Fibroblast of skin of left quadriceps (primary cell): ENCODE measurements at places on chromosomes 4 and X.

DNA sequence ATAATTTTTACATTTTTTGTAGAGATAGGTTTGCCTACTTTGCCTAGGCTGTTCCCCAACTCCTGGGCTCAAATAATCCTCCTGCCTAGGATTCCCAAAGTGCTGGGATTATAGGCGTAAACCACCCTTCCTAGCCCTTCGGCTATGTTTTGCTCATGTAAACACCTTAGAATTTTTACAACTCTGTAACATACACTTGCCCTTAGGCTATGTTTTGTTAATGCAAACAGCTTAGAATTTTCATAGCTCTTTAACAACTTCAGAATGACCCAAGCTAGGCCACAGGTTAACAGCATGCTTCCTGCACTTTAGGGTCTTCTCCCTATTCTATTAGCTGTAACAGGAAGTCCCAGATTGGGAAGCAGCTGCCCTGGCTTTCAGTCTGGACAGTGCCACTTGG lies 24.2 kb downstream of the KLHL15 start:
- no peak for DNase-seq

DNA sequence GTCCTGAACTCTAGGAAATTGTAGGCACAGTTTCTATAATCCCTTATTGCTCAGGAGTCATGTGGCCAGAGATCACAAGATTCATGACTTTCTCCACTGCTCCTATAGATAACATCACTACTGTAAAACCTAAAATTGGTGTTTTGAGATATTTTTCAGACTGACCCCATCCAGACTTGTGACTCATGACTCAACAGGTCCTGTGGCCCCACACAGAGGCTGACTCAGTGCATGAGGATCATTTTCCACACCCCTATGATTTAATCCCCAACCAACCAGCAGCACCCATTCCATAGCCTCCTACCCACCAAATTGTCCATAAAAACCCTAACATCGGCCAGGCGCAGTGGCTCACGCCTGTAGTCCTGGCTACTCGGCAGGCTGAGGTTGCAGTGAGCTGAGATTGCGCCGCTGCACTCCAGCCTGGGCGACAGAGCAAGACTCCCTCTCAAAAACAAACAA lies 13.2 kb upstream of the XIAP start:
- DNase-seq: no peak

DNA sequence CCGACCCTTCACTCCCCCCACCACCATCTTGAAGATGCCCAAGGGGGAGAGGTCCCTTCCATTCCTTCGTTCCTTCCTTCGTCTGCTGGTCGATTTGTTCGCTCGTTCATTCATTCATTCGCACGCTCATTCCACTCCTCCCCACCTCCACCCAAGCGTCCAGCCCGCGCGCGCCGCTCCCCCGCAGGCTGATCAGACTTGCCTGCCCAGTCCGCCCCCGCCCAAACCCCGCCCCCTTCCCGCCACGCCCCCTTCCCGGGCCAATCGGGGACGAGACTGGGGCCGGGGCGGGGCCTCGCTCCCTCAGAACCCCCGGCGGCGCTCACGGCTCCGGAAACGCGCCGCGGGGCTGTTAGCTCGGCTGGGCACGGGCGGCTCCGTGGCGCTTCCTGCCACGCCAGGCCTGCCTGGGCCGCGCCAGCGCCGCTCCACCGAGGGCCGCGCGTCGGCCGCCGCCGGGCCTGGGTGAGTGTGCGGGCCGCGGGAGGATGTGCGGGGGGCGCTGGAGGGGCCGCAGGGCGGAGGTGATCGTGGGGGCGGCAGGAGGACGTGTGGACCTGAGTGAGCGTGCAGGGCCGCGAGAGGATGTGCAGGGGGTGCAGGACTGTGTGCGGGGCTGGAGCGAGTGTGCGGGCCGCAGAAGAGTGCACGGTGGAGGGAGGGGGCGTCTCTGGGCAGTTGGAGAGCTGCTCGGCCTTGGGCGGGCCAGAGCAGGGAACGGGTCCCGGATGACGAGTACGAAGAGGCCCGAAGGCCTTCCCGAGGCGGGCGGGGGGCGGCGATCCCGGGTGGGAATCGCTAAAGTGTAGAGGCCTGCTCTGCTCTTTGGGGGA lies at the start of gene ZNF275:
ZNF275 (plus strand) TSS at position 333 of the 833 bp plus-strand sequence. CDS start 2,527 bp downstream, outside the sequence.
- peak; percentile 55 for DNase-seq

- peak; percentile 39 for DNase-seq
Measured at GRCh38 chr4:148078061-148078460, 346.2 kb downstream of the ARHGAP10 start.

- DNase-seq: no peak
Measured at GRCh38 chrX:116657071-116657470, 194.3 kb upstream of the CT83 start.

GRCh38 chr4:95432466-95432865 lies 116.3 kb downstream of the UNC5C start:
- DNase-seq: no peak

GRCh38 chr4:92307866-92308265 lies 4.1 kb downstream of the GRID2 start:
- DNase-seq: no peak

DNA sequence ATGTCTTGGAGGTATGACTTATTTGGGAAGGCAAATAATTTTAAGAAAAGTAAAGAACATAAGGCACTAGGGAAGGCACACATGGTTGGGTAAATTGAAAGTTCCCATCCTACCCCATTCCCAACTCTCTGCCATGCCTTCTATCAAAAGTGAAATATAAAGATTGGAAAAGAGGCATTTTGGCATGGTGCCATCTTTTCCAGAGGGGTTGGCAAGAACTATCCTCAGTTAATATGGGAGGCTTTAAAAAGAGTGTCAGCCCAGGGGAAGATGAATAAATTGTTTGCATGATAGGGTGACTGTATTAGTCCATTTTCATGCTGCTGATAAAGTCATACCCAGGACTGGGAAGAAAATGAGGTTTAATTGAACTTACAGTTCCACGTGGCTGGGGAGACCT lies 150.8 kb upstream of the BOD1L1 start:
- DNase-seq: no peak

GRCh38 chr4:70936200-70936787 lies 34.1 kb downstream of the MOB1B start:
- no peak for DNase-seq

- DNase-seq: no peak
Measured at GRCh38 chr4:4329496-4329895, 39.4 kb downstream of the ZBTB49 start.

DNA sequence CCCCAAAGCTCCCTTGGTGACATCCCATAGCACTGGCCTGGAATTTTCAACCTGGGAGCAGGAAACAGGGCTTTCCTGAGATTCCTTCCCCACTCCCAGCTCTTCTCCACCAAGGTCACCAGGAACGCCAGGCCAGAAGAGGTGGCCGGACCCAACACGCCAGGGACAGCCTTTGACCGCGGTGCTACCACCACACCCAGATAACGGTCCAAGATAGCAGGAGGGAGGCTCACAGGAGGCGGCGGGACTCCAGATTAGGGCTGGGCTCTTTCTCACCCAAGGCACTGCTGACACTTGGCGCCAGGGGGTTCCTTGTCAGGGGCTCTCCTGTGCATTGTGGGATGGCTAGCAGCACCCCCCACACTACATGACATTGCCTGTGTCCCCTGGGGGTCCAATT lies 22.9 kb downstream of the ZFYVE28 start:
- no peak for DNase-seq

GRCh38 chrX:74419864-74420195 lies 1.5 kb upstream of the SLC16A2 start:
- no peak for DNase-seq

DNA sequence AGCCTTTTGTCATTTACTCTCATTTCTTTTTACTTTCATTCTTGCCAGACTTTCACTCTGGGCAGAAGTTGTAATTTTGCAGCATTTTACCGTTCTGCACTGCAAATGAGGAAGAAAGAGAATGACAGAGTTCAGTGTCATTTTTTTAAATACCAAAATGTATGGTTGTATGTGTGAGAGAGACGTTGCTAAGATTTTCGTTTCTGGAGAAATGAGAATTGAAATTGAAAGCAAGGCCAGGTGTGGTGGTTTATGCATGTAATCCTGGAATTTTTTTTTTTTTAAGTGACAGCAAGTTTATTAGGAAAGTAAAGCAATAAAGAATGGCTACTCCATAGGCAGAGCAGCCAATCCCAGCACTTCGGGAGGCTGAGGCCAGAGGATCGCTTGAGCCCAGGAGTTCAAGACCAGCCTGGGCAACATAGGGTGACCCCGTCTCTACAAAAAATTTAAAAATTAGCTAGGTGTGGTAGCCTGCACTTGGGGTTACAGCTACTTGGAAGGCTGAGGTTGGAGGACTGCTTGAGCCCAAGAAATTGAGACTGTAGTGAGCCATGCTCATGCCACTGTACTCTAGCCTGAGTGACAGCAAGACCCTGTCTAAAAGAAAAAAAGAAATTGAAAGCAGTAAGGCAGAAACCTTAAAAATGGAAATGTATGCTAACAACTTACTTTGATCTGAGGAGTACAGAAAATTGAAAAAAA lies 12.9 kb downstream of the DCK start:
- no peak for DNase-seq

DNA sequence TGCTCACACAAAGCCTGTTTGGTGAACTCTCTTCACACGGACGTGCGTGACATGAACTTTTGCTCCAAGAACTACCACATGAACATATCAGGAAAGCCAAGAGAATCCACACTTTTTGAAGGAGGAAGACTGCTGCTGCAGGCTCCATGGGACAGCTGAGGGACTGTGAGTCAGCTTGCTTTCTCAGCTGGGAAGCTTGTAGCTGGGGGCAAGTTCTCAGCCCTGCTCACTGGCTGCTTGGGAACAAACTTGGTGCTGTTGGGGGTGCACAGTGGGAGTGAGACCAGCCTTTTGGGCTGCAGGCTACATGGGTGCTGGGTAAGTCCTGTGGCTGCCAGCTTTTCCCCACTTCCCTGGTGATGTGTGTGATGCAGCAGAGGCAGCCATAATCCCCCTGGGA lies 123.9 kb downstream of the ATP8A1 start:
- DNase-seq: no peak

GRCh38 chrX:139058831-139059495 lies 347.4 kb upstream of the FGF13 start:
- DNase-seq: no peak

- DNase-seq: peak; percentile 32
Measured at GRCh38 chrX:52574416-52575275, 57.8 kb upstream of the XAGE1B start.

- DNase-seq: peak; percentile 39
Measured at GRCh38 chr4:33649015-33649414, 2595.3 kb downstream of the ARAP2 start.
